ENCODE measurements at places on chromosomes 4 and X.

GRCh38 chr4:106816496-106816895 lies 219.6 kb downstream of the DKK2 start:
- DNase-seq: no peak

GRCh38 chr4:4521136-4521535 lies 20.7 kb downstream of the STX18 start:
- no peak for DNase-seq

GRCh38 chrX:134936542-134936941 lies 54.2 kb upstream of the SMIM10 start:
- no peak for DNase-seq

DNA sequence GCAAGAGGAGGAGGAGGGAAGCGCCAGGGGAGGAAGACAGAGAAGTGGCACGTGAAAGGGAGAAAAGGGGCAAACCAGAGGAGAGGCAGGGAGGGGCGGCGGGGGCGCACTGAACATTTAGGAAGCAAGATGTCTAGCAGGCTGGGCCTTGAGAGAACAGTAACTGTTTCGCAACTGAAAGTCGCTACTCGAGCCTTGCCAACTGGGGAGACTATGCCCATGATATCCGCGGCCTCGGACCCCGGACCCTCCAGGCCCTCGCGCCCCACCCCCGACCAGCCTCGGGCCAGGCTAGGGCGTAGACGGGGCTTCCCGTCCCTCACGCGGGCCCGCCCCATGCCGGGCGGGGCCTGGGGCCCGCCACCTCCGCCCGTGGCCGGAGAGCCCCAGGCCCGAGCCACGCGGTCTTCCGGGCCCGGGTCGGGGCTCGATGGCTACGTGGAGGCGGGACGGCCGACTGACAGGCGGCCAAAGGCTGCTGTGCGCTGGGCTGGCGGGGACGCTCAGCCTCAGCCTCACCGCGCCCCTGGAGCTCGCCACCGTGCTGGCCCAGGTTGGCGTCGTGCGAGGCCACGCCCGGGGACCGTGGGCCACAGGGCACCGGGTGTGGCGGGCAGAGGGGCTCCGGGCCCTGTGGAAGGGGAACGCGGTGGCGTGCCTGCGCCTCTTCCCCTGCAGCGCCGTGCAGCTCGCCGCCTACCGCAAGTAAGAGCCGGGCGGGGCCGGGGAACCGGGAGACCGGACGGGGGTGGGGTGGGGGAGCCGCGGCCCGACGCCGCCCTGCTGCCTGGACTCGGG lies at the start of gene SLC25A43:
Gene SLC25A43 (plus strand): TSS at position 363 of the 798 bp plus-strand sequence. CDS start 68 bp downstream, at position 431.
- DNase-seq: peak; percentile 9

DNA sequence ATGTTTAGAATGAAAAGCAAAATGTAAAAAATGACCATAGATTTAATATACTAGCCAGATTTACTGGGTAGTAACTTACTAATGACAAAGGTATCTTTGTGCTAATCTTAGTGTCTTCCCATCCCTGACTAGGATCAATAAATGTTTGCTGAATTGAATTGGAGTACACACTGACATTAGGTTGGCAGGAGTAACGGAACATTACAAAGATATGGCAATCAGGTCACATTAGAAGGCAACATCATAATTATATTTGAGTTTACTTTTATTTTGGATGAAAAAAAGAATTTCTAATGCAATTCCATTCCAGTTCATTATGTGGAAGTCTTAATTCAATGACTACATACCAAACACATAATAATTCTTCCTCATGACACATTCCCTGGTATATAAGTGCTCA lies 77.8 kb downstream of the MID1 start:
- DNase-seq: no peak

- no peak for DNase-seq
These were observed 253.6 kb downstream of the CBLL2 start for GRCh38 chrX:22526339-22526738.

DNA sequence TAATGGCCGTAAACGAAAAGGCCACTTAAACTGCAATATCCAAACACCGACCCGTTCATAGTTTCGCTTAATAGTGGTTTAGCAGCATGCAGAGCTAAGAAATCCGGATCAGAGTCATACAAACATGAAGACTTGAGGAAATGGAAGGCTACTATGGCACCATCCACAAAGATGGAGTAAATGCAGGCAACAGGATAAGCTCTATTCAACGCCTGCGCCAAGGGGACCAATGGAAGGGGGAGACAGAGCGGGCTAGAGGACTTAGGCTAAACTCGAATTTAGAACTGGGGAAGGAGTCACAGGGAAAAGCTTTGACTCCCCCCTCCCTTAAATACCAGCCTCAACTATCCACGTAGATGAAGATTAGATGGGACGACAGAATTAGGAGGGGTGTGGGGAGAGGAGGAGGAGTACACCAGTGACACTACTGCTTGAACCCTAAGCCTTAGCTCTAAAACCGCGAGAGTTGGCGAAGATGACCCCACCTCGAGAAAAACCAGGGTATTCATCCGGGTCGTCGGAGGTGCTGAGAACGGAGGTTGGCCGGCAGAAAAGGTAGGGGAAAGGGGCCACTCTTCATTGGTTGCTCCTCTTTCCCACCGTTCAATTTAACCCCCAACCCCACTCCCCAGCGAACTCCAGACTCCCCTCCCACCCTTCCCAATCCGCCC lies 3.5 kb downstream of the HUWE1 start:
- peak; percentile 14 for DNase-seq

GRCh38 chrX:107729558-107730297 lies 45.9 kb downstream of the TSC22D3 start:
- DNase-seq: no peak

DNA sequence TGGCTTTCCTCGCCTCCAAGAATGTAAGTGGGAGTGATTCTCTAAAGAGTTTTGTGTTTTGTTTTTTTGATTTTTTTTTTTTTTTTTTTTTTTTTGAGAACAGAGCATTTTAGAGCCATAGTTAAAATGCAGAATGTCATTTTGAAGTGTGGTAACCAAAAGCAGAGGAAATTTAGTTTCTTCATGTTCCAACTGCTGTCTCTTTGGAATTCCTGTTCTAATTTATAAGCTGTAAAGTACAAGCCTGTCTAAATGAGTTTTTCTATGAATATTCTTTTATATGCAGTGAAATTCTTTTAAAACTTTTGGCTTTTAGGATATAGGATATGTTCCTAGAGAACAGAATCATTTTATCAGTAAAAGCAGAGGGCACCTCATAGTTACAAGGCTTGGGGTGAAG lies 74.2 kb downstream of the KIT start:
- no peak for DNase-seq

DNA sequence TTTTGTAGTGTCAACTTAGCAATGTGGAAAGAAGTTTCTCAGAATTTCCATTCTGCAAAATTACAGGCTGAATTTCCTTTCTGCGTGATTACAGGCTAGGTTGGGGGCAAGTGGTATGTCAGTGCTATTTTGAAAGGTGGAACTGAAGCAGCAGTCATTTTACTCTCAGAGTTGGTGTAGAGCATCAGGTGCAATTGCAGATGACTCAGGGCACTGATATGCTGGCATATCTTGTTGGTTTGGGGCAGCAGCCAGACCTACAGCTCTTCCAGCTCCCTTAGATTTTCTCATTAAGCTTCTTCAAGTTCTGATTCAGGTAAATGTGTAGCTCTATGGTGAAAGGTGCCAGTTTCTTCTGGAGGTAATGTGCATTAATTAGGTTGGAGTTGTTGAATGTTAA lies 930.7 kb upstream of the PCDH10 start:
- no peak for DNase-seq

DNA sequence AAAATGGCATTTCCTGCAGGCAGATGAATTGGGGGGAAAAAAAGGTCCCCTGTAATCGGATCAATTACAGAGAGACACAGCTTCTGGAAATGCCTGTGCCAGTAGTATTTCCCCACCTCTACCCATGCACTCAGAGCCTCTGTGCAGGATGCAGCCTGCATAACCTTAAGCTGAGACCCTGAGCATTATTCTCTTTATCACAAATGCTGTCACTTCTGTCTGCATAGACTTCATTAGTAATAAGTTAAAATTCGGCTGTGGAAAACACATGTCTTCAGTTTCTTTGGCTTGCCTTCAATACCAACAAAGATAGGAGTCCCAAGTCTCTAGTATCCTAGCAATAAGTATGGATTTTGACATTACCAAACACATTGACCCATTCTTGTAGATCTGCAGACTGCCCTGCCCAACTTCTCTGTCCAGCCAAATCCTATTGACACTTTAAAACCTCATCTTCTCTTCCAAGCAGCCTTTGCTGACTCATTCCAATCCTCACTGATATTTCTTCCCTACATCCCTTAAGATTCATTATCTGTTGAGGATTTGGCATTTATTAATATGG lies 70.8 kb downstream of the LUZP4 start:
- DNase-seq: no peak

GRCh38 chr4:120156120-120156718 lies 89.6 kb upstream of the MAD2L1 start:
- no peak for DNase-seq

DNA sequence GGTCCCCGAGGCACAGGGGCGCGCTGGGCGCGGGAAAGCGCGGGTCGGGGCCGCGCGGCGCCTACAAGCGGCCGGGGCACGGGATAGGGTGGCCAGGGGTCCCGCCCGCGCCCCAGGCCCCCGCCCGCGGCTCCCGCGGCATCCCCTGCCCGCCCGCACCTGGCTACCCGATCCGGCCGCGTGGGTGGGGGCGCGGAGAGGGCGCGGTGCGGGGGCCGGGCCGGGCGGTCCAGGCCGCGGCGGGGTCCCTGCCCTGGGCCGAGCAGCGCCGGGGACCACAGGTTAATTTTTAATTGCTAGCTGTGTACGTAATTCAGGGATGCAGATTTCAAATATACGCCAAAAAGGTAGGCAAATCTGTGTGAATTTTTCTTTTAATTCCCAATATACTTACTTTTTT lies 44.3 kb upstream of the FAM47C start:
- no peak for DNase-seq

GRCh38 chrX:43589735-43590134 lies 66.4 kb upstream of the MAOA start:
- DNase-seq: no peak

GRCh38 chr4:182874304-182874751 lies 42.9 kb downstream of the DCTD start:
- no peak for DNase-seq

- peak; percentile 39 for DNase-seq
These were observed at the start of gene BEX5 for GRCh38 chrX:102155806-102156179. TSS of gene BEX5 (minus strand) at chrX:102155977. CDS start at chrX:102154265, 1,712 bp downstream.

GRCh38 chr4:165514739-165515138 lies 135.9 kb downstream of the CPE start:
- no peak for DNase-seq

GRCh38 chrX:73977542-73978169 lies 326.3 kb upstream of the ZCCHC13 start:
- no peak for DNase-seq

DNA sequence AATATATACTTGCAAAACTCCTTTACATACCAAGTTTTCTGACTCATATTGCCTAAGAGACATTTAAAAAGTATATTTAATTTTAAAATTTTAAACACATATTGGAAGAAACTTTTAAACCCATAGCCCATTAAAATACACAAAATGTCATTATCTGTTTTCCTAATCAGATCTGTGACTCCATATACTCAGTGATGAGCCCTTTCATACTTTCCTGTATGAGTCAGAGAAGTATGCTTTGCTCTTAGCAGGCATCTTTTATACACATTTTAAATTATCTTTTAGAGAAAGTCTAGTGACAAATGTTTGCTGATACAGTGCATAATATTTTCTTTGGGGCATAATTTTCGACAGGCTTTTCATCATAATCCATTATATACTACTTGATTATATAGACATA lies 26.4 kb downstream of the SPIN3 start:
- DNase-seq: no peak

DNA sequence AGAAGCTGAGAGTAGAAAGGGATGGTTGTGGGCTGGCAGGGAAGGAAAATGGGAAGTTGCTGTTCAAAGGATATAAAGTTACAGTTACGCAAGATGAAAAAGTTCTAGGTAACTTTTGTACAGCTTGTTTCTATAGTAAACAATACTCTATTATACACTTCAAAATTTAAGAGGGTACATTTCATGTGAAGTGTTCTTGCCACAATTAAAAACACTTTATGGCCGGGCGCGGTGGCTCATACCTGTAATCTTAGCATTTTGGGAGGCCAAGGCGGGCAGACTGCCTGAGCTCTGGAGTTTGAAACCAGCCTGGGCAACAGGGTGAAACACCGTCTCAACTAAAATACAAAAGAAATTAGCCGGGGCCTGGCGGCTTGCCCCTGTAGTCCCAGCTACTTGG lies 623.6 kb downstream of the STIM2 start:
- no peak for DNase-seq

DNA sequence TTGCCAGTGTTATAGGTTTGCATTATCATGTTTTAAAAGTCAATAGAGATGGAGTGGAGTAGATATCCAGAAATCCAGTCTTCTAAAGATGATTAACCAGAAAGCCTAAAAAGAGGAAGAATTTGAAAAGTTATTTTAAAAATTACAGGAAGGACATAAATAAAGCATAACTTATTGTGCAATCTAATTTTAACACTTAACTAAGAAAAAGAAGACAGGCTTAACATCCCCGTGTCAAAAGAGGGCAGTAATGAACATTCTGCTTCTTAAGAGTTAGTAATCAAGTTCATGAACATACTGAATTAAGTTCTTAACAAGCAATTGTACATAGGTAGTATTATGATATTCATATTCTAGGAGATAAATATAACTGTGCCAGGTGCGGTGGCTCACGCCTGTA lies 39.3 kb downstream of the ELF2 start:
- DNase-seq: no peak

DNA sequence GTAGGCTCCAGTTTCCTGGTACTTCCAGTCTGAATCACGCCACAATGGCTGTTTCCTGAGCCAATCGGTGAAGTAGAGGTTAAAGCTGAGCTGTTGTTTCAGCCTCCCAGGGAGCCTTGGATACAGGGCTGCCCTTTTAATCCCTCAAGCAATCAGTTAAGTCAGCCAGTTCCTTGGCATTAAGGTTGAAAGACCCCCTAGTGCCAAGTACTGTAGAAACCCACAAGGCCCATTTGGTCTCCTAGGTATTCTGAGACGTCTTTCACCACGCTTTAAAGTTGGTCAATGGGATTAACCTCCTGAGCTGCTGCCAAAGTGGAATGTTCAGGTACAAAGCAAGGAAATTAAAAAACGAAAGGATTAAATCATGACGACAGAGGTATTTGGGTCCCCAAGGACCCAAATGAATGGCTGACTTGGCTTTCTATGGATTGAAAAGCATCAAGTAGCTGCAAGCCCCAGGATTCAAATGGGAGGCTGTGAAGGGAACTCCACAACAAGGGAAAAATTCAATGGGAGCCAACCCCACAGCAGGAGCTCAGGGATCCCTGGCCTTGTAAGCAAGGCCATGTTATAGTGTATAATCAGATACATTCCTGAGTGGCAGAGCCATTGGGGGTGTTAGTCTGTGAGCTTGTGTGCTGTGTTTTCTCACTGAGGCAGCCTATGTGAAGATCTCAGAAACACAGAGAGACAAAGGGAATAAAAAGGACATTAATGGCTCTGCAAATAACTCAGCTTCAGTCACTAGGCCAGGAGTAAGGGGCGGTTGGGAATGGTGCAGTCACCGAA lies 86.0 kb downstream of the ATG4A start:
- DNase-seq: no peak

Data from activated effector memory CD4-positive, alpha-beta T cell treated with Interleukin-2 at 50 U/mL for 16 hours (primary cell).